ENCODE measurements at places on chromosomes 1 and 21.

DNA sequence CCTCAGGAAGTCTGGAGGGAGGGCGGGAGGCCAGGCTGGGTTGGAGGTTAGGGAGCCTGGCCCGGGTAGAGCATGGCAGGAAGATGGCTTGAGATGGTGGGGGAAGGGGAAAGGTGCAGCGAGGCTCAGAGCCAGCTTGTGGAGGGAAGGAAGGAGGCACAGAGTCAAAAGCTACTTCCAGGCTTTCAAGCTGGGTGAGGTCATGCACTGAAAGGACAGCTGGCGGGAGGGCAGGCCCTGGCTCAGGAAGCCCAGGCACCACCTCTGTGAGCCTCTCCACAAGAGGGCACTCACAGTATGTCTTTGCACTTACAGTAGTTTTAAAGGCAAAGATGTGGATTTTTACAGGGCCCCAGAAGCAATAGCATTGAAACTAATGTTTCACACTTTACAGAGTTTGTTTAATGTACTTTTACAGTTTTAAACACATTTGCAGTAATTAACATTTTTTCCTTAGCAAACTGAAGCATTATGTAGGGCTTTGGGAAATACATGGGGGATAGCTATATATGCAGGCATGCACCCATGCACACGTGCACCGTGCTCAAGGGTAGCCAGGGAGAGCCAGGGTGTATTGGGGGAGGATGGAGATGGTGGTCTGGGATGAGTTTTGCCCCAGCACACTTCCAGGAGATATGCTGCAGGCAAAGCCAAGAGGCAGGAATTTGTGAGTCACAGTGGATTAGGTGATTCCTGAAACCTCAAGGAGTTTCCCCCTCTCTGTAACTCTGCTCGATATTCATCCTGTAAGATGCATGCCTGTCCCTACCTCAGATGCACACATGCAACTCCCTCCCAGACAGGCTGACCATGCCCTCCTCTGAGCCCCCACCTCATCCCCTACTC, 6.1 kb upstream of the ADAM15 start:
- no peak overlapping the region for H3K4me3 ChIP-seq
- peak; percentile 66 for DNase-seq
- no peak overlapping the region for H3K27ac ChIP-seq
- peaks cover 5% of the 10 kb centered on the region for H3K4me1 ChIP-seq
- H3K36me3 ChIP-seq = no peaks in the 10 kb centered on the region

- no peaks in the 10 kb centered on the region for H3K27me3 ChIP-seq
- no peaks in the 10 kb centered on the region for H3K36me3 ChIP-seq
- H3K27ac ChIP-seq = no peak overlapping the region
- H3K4me1 ChIP-seq = no peaks in the 10 kb centered on the region
- DNase-seq = peak; percentile 48
Measured at GRCh38 chr1:58968360-58968952, 184.6 kb upstream of the JUN start.

DNA sequence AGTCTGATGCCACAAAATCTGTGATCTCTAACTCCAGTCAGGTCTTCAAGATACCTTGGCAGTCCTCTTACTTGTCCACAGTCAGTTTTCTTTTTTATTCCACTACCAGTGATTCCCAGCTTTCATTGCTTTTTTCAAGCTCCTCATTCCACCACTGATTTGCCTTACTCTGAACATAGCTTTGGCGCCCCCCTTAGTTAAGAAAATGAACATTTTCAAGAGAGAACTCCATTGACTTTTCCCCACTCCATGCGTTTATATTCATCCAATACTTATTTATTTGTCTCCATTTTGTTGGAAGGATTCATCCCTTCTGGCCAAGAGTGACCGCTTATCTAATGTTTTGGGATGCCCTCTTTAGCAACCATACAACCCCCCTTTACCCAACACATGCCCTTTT, 33.9 kb upstream of the IPO9 start:
- H3K27ac ChIP-seq = peak overlapping the region; percentile 13
- H3K36me3 ChIP-seq = peaks cover 30% of the 10 kb centered on the region
- no peaks in the 10 kb centered on the region for H3K27me3 ChIP-seq
- peaks cover 29% of the 10 kb centered on the region for H3K4me1 ChIP-seq
- no peak overlapping the region for H3K4me3 ChIP-seq

GRCh38 chr1:203268901-203269653, 36.2 kb upstream of the BTG2 start:
- no peak overlapping the region for H3K27ac ChIP-seq
- peaks cover 7% of the 10 kb centered on the region for H3K4me1 ChIP-seq
- DNase-seq = peak; percentile 64
- peaks cover 3% of the 10 kb centered on the region for H3K27me3 ChIP-seq

DNA sequence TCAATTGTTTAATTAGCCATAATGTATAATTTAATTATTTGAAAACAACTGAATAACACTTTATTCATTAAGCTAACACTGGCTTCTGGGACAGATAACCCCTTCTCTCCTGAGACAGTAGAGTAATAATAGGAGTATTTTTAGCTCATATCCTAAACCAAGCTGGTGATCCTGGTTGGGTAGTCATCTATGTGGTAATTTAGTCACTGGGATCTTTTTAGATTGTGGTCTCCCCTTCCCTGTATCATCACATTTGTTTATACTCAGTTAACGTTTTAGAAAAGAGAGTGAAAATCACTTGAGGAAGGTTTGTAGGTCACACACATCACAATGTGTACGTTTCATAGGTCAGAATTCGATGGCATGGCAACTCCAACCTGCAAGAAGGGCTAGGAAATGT, 1356.6 kb upstream of the ADGRL2 start:
- peak; percentile 6 for DNase-seq
- no peak overlapping the region for H3K27ac ChIP-seq
- H3K4me3 ChIP-seq = no peak overlapping the region
- no peaks in the 10 kb centered on the region for H3K4me1 ChIP-seq

DNA sequence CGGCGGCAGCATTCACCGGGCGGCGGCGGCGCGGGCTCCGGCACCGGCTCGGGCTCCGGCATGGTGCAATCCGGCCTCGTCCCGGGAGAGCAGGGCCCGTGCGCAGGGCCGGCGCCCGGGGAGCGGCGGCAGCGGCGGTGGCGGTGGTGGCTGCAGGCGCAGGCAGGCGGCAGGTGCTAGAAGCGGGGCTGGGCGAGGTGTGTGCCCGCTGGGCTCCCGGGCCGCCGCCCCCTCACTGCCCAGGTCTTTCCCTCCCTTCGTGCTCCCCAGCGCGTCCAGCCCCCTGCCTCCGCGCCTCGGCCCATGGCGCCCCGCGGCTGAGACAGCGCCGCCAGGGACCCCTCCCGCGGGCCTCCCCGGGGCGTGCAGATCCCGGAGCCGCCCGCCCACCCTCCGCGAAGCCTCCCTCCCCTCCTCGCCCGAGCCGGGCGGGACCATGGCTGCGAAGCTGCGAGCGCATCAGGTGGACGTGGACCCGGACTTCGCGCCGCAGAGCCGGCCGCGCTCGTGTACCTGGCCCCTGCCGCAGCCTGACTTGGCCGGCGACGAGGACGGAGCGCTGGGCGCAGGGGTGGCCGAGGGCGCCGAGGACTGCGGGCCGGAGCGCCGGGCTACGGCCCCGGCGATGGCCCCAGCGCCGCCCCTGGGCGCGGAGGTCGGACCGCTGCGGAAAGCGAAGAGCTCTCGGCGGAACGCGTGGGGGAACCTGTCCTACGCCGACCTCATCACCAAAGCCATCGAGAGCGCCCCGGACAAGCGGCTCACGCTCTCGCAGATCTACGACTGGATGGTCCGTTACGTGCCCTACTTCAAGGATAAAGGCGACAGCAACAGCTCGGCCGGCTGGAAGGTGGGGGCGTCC, 492 bp downstream of the FOXO6 start:
- H3K4me1 ChIP-seq = peaks cover 2% of the 10 kb centered on the region
- no peak for DNase-seq
- H3K36me3 ChIP-seq = no peaks in the 10 kb centered on the region
- H3K27ac ChIP-seq = no peak overlapping the region

DNA sequence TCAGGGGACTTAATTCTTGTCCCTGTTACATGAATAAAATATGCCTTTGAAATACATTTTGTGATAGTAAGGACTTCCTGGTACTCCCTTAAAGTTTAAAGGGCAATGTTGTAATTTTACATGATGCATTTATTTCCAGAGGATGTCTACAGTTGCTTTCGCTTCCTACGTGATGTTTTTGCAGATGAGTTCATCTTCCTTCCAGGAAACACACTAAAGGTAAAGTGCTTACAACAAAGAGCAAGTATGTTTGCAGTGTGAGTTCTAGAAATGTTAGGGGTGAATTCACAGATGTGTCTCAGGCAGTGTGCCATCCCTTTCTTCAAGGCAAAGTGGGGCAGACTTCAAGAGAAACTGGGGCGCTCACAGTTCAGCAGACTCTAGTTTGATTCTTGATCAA, 31.2 kb downstream of the GNPAT start:
- DNase-seq = no peak
- no peak overlapping the region for H3K27ac ChIP-seq
- no peaks in the 10 kb centered on the region for H3K4me1 ChIP-seq
- H3K36me3 ChIP-seq = peaks cover 3% of the 10 kb centered on the region
- no peaks in the 10 kb centered on the region for H3K27me3 ChIP-seq
- no peak overlapping the region for H3K4me3 ChIP-seq

GRCh38 chr1:204225841-204226735, 12.3 kb upstream of the GOLT1A start:
- no peaks in the 10 kb centered on the region for H3K4me1 ChIP-seq
- H3K36me3 ChIP-seq = no peaks in the 10 kb centered on the region
- no peak overlapping the region for H3K27ac ChIP-seq
- H3K4me3 ChIP-seq = no peak overlapping the region
- DNase-seq = peak; percentile 72

GRCh38 chr1:198890214-198890930, 251.5 kb downstream of the PTPRC start:
- no peaks in the 10 kb centered on the region for H3K27me3 ChIP-seq
- H3K27ac ChIP-seq = no peak overlapping the region
- H3K4me1 ChIP-seq = peaks cover 22% of the 10 kb centered on the region
- H3K4me3 ChIP-seq = no peak overlapping the region
- no peaks in the 10 kb centered on the region for H3K36me3 ChIP-seq
- peak; percentile 64 for DNase-seq

GRCh38 chr1:109530457-109531087, 9.1 kb upstream of the GPR61 start:
- H3K27me3 ChIP-seq = peaks cover 8% of the 10 kb centered on the region
- H3K4me3 ChIP-seq = no peak overlapping the region
- H3K4me1 ChIP-seq = peaks cover 2% of the 10 kb centered on the region
- H3K27ac ChIP-seq = no peak overlapping the region

- H3K27ac ChIP-seq = no peak overlapping the region
- H3K4me1 ChIP-seq = peaks cover 2% of the 10 kb centered on the region
- no peaks in the 10 kb centered on the region for H3K27me3 ChIP-seq
- no peaks in the 10 kb centered on the region for H3K36me3 ChIP-seq
- peak; percentile 24 for DNase-seq
- no peak overlapping the region for H3K4me3 ChIP-seq
Measured at GRCh38 chr1:22721122-22721873, 10.7 kb downstream of the EPHB2 start.

Measured in fibroblast of lung (primary cell).